ENCODE measurements at places on chromosomes 13 and 19.

- no peak for DNase-seq
Observed at GRCh38 chr13:110114316-110114715, 192.6 kb downstream of the COL4A1 start.

GRCh38 chr19:52464798-52465470, 11.6 kb downstream of the ZNF578 start:
- no peak for DNase-seq

- DNase-seq = no peak
Observed at GRCh38 chr13:92224052-92224821, 825.8 kb downstream of the GPC5 start.

- no peak for DNase-seq
Observed at GRCh38 chr13:98792785-98793495, 40.5 kb upstream of the SLC15A1 start.

GRCh38 chr13:77833331-77833863, 85.2 kb downstream of the EDNRB start:
- no peak for DNase-seq

GRCh38 chr13:34344816-34345215, 526.9 kb downstream of the RFC3 start:
- DNase-seq = no peak

DNA sequence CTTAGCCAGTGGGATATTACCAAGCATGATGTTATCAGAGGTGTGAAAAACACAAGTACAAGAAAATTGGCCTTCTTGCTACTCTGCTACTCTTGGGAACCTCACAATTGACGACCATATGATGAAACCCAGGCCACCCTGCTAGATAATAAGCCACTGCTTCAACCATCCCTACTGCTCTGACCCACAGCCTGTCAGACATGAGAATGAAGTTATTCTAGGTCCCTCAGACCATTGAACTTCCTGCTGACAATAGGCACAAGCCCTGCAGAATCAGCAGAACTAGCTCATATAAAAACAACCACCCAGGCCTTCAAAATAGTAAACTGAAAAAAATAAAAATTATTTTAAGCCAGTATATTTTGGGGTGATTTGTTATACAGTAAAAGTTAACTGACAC, 559.9 kb downstream of the KCTD12 start:
- DNase-seq = no peak
